Astrocyte (in vitro differentiated cells and primary cell): ENCODE measurements at places on chromosomes 2 and 18. TPM values are rescaled to one million over a fixed set of nuclear protein-coding genes. Genes with fewer than 3 reads are reported as not detected.

KCNJ13 gene
- not detected in 2 replicates for total RNA-seq

- no peak for DNase-seq
These were observed 84.5 kb upstream of the SLC1A4 start for GRCh38 chr2:64904413-64905329.

DNA sequence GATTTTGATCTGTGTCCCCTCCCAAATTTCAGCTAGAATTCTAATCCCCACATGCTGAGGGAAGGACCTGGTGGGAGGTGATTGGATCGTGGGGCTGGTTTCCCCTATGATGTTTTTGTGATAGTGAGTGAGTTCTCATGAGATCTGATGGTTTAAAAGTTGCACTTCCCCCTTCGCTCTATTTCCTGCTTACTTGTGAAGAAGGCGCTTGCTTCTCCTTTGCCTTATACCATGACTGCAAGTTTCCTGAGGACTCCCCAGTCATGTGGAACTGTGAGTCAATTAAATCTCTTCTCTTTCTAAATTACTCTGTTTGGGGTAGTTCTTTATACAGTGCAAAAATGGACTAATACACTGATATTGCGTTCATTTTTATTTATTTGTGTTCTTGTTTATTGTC lies 636.8 kb upstream of the LINC00305 start:
- DNase-seq = no peak

- DNase-seq = peak; percentile 4
These were observed 120.9 kb upstream of the SMIM21 start for GRCh38 chr18:75548353-75548905.

SERPINB4 gene
- not detected in 2 replicates for total RNA-seq

DNA sequence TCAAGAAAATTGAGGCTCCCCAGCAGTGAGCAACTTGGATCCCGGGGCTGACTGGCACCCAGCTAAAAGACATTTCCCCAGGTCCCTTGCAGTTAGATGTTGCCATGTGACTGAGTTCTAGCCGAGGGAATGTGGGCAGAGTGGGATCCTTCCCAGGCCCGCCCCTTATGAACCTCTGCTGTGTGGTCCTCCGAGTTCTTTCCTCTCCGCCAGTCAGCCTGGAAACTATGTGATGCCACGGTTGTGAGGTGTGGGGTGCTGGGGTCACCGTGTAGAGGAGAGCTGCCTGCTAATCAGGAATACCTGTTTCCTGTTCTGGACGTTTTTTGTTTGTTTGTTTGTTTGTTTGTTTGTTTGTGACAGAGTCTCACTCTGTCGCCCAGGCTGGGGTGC lies 45.5 kb downstream of the TMEM37 start:
- no peak for DNase-seq
